Adrenal gland (tissue), 19 donors: ENCODE measurements at places on chromosomes 5 and 9.
A peak's percentile ranks its signal among the peaks of the same experiment; 100 is the strongest.

GRCh38 chr9:77876590-77876989 is 155.0 kb downstream of the GNAQ start:
- H3K27me3 ChIP-seq, result no peaks in the 10 kb centered on the region
- H3K4me3 ChIP-seq, result no peak overlapping the region
- H3K4me1 ChIP-seq, result no peaks in the 10 kb centered on the region
- DNase-seq, result no peak

- DNase-seq, result peak; percentile 89
- no peak overlapping the region for H3K4me3 ChIP-seq
- H3K27me3 ChIP-seq, result no peaks in the 10 kb centered on the region
- H3K27ac ChIP-seq, result peak overlapping the region; percentile 86
- no peaks in the 10 kb centered on the region for H3K36me3 ChIP-seq
Observed at GRCh38 chr9:131627648-131628458, 82.5 kb downstream of the PRRT1B start.

DNA sequence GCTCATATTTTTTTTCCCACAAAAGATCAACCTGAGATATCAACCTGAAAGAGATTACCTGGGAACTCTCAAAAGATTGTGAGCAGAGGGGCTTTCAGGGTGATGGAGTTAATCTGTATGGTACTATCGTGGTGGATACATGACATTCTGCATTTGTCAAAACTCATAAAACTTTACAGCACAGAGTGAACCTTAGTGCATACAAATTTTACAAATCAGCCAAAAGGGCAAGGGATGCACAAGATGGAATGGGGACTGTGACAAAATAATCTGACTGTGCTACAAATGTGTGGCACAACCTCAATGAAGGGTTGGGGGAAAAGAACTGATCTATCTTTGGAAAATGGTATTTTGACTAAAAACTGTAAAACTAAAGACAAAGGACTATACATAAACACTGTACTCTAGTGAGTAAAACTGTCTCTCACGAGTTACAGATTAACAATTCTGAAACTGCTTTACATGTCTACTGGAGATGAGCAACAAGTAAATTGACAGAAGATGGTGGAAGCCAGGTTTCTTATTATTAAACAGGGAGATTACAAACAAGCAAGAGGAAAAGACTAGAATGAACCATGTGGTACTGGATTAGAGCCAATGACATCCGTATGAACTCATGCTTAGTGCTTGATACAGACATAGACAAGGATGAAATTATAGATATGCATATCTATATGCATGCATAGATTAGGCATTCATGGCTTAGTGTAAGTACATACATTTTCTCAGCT is 24.8 kb upstream of the RLN1 start:
- H3K4me3 ChIP-seq, result no peak overlapping the region
- no peaks in the 10 kb centered on the region for H3K36me3 ChIP-seq
- no peak for DNase-seq
- H3K27me3 ChIP-seq, result no peaks in the 10 kb centered on the region
- H3K4me1 ChIP-seq, result no peaks in the 10 kb centered on the region
- H3K27ac ChIP-seq, result no peak overlapping the region

DNA sequence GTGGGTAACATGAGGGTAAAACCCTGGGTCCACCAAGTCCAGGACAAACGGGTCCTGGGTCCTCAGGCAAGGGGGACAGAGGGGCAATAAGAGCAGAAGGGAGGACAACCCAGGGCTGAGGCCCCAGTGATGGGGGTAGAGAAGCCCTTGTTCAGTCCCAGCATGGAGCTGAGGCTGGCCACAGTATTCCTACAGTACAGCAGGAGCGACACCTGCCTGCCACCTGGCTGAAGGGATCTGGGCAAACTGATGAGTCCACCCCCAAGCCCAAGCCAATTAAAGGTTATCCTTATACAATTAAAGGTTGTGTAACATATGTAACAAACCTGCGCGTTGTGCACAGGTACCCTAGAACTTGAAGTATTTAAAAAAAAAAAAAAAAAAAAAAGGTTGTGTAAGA is 97.7 kb upstream of the LRRTM2 start:
- DNase-seq, result no peak
- H3K4me3 ChIP-seq, result no peak overlapping the region
- H3K36me3 ChIP-seq, result no peaks in the 10 kb centered on the region
- no peaks in the 10 kb centered on the region for H3K27me3 ChIP-seq
- peaks cover 27% of the 10 kb centered on the region for H3K4me1 ChIP-seq

GRCh38 chr5:134224888-134225779 is 739 bp downstream of the PPP2CA start:
- peaks cover 57% of the 10 kb centered on the region for H3K4me1 ChIP-seq
- DNase-seq, result peak; percentile 74
- H3K4me3 ChIP-seq, result peak overlapping the region; percentile 64
- H3K36me3 ChIP-seq, result no peaks in the 10 kb centered on the region
- peak overlapping the region; percentile 100 for H3K27ac ChIP-seq
- no peaks in the 10 kb centered on the region for H3K27me3 ChIP-seq

DNA sequence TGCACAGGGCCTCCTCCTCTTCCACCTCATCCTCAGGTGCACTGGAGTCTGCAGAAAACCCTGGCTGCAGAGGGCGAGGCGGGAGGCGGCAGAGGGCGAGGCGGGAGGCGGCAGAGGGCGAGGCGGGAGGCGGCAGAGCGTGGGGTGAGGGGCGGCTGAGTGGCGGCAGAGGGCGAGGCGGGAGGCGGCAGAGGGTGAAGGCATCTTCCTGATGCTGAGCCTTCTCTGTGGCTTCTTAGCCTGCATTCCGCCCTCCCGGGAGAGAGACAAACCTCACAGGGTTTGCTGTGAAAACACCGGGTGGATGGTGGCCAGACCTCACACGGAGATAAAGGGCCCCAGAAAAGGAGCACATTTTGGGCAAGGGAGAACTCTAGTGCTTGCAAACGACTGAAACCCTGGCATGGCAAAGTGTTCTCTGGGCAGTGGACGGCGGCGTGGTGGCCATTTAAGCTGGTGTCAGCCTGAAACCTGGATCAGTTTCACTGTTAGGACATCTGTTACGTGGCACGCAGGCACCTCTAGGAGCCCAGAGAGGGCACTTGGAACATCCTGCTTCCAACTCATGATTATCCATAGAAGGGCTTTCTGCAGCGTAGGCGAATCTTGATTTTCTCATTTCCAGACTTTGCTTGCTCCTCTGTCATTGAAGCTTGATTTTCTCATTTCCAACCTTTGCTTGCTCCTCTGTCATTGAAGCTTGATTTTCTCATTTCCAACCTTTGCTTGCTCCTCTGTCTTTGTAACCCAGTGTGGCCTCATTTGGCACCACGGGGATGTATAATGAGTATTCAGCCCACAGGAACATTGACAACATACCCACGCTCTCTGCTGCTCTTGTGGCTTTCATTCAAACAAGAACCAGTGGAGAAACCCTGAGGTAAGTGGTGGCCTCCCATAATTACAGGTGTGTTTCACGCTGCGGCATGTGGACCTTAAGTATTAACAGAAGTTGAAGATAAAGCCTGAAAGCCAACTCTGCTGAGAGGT is 16.3 kb upstream of the PLEKHG4B start:
- DNase-seq, result no peak
- H3K4me1 ChIP-seq, result no peaks in the 10 kb centered on the region
- no peaks in the 10 kb centered on the region for H3K36me3 ChIP-seq
- no peaks in the 10 kb centered on the region for H3K27me3 ChIP-seq
- H3K4me3 ChIP-seq, result no peak overlapping the region
- H3K27ac ChIP-seq, result no peak overlapping the region

DNA sequence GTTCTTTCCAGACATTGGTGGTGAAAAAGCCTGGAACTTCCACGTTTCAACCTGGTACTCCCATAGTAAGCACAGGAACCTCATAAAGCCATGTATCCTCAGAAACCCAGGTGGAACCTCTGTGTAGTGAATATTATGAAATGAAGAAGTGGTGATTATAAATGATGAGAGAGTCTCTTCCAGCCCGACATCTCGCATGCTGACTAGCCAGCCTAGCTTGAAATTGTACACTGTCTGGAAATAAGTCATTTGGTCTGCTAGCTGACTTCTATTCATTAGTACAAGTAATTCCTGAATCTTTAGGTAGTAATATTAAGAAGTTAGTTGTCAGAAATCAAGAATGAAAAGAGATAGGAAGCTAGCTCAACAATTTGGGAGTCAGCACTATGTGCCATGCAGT is 203.3 kb downstream of the CWC27 start:
- no peak overlapping the region for H3K4me3 ChIP-seq
- H3K27me3 ChIP-seq, result no peaks in the 10 kb centered on the region
- no peak overlapping the region for H3K27ac ChIP-seq
- H3K36me3 ChIP-seq, result no peaks in the 10 kb centered on the region
- no peaks in the 10 kb centered on the region for H3K4me1 ChIP-seq
- no peak for DNase-seq

DNA sequence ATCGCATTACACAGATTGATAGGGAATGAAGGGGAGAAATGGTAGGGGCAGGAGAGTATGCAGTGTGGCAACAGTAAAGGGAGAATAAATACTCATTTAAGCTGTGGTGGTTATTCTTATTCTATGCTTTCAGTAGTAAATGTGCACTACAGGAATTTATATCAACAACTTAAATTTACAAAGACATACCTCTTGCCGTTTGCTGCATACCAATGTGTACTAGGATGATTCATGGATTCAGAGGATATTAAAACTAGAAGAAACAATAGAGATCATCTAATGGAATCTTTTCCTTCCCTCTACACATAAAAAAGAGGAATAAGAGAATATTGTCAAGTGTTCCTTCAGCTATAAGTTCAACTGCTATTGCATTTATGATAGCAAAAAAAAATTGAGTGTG is 103.3 kb upstream of the RASA1 start:
- H3K4me1 ChIP-seq, result no peaks in the 10 kb centered on the region
- H3K4me3 ChIP-seq, result no peak overlapping the region
- DNase-seq, result no peak

- H3K4me1 ChIP-seq, result no peaks in the 10 kb centered on the region
- no peaks in the 10 kb centered on the region for H3K36me3 ChIP-seq
- no peak for DNase-seq
- H3K27me3 ChIP-seq, result no peaks in the 10 kb centered on the region
- H3K4me3 ChIP-seq, result no peak overlapping the region
Observed at GRCh38 chr5:160743027-160743426, 109.0 kb downstream of the ATP10B start.

- no peaks in the 10 kb centered on the region for H3K4me1 ChIP-seq
- H3K27ac ChIP-seq, result no peak overlapping the region
- no peaks in the 10 kb centered on the region for H3K27me3 ChIP-seq
- no peak overlapping the region for H3K4me3 ChIP-seq
- no peak for DNase-seq
Observed at GRCh38 chr9:15157381-15157780, 149.6 kb downstream of the TTC39B start.

DNA sequence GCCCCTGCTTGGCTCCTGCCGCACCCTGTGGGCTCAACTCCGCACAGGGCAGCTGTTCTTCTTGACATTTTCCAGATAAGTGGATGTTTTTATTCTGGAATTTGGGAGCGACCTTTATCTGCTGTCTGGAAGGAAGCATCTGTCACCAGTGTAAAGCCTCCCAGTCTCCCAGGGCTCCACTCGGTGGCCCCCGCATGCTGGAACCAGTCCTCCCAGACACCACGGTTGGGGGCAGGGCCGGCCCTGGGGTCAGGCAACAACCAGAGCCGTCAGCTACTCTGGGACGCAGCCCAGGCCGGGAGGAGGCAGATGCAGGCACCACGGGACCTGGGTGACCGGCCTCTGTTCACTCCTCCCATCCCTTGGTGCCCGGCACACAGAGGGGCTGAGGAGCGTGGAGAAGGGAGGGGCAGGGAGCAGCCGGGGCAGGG is 92.8 kb upstream of the ADAMTS2 start:
- peak; percentile 48 for DNase-seq
- no peak overlapping the region for H3K27ac ChIP-seq
- no peaks in the 10 kb centered on the region for H3K27me3 ChIP-seq
- no peak overlapping the region for H3K4me3 ChIP-seq
- no peaks in the 10 kb centered on the region for H3K36me3 ChIP-seq
- H3K4me1 ChIP-seq, result peaks cover 4% of the 10 kb centered on the region

- H3K27ac ChIP-seq, result no peak overlapping the region
- no peaks in the 10 kb centered on the region for H3K36me3 ChIP-seq
- DNase-seq, result no peak
- no peaks in the 10 kb centered on the region for H3K4me1 ChIP-seq
Observed at GRCh38 chr5:82959466-82959865, 117.7 kb downstream of the TMEM167A start.

- H3K4me3 ChIP-seq, result no peak overlapping the region
- peak overlapping the region; percentile 84 for H3K27ac ChIP-seq
- no peaks in the 10 kb centered on the region for H3K27me3 ChIP-seq
Observed at GRCh38 chr5:123512611-123513461, 859 bp downstream of the CSNK1G3 start.

DNA sequence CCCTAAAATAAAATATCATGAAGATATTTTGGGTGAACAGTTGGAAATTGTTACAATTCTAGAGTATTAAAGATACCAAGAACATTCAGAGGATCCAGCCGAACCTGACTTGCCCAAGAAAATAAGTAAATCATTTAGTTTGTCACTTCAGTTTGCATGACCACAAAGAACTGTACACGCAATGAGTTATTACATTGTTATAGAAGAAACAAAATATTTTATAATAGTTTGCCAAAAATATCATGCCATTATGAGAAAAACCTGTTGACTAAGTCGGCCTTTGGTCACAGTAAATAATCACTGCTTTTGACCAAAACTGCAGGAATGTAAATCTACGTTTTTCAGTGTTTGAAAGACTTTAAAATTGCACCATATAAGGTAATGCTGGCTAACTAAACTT is 27.9 kb downstream of the TRIO start:
- H3K36me3 ChIP-seq, result no peaks in the 10 kb centered on the region
- DNase-seq, result no peak
- no peaks in the 10 kb centered on the region for H3K27me3 ChIP-seq
- H3K27ac ChIP-seq, result no peak overlapping the region
- no peak overlapping the region for H3K4me3 ChIP-seq

GRCh38 chr5:156589104-156589945 is 260.8 kb upstream of the PPP1R2B start:
- no peaks in the 10 kb centered on the region for H3K4me1 ChIP-seq
- no peak overlapping the region for H3K4me3 ChIP-seq
- no peak for DNase-seq
- H3K27ac ChIP-seq, result no peak overlapping the region

GRCh38 chr5:135822959-135823358 is 11.5 kb upstream of the SLC25A48 start:
- no peaks in the 10 kb centered on the region for H3K4me1 ChIP-seq
- no peaks in the 10 kb centered on the region for H3K27me3 ChIP-seq
- H3K36me3 ChIP-seq, result no peaks in the 10 kb centered on the region
- no peak for DNase-seq
- no peak overlapping the region for H3K4me3 ChIP-seq

DNA sequence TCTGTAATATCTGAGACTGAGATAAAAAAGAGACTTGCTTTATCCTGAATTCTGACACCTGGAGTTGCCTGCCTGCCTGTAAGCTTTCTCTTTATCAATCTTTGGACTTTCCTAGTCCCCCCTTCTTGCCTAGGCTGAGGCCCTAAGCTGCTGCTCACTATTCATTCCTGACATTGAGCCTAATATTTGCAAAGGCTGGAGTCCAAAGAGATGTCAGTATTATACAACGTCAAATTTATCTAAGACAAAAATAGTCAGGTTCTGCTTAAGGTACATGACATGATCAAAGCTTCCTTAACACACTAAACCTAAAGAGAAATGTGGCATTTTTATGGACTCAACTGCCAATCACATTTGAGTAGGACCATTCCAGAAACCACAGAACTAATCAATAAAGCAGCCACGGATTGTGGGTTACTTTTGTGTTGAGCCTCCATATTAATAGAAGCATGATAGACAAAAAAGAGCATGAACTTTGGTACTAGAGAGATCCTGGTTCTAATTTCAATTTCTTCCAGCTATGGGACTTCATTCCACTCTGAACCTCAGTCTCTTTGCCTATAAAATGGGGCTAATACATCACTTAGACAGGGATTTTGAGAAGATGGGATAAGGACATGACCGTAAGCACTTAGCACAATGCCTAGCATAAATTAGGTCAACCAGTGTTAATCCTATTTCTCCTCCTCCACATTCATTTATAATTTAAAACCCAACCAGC is 56.1 kb downstream of the IL33 start:
- no peak overlapping the region for H3K4me3 ChIP-seq
- DNase-seq, result no peak
- H3K27ac ChIP-seq, result no peak overlapping the region
- no peaks in the 10 kb centered on the region for H3K27me3 ChIP-seq
- H3K36me3 ChIP-seq, result no peaks in the 10 kb centered on the region
